ENCODE measurements at places on chromosomes 5 and 9.

GRCh38 chr5:31738199-31738598 lies 99.3 kb downstream of the PDZD2 start:
- no peak for DNase-seq

GRCh38 chr5:111384220-111384619 lies 128.1 kb downstream of the STARD4 start:
- DNase-seq = no peak

DNA sequence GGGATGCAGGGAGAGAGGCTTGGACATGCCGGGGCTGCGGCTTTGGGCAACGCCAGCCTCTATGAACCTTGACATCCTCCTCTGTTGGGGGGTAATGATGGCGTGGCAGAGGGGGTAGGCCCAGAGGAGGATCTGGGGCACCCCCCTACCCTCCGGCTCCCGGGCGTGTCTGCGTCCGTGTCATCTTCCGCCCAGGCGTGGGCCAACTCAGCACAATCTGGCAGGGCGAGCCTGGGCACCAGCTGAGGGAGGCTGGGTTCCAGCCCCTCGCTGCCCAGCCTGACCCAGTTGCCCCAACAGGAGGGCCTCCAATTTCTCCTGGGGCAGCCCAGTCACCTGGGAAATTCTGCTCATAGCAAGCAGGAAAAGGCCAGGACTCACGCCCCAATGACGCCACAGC lies 62.9 kb upstream of the IL17B start:
- DNase-seq = no peak

DNA sequence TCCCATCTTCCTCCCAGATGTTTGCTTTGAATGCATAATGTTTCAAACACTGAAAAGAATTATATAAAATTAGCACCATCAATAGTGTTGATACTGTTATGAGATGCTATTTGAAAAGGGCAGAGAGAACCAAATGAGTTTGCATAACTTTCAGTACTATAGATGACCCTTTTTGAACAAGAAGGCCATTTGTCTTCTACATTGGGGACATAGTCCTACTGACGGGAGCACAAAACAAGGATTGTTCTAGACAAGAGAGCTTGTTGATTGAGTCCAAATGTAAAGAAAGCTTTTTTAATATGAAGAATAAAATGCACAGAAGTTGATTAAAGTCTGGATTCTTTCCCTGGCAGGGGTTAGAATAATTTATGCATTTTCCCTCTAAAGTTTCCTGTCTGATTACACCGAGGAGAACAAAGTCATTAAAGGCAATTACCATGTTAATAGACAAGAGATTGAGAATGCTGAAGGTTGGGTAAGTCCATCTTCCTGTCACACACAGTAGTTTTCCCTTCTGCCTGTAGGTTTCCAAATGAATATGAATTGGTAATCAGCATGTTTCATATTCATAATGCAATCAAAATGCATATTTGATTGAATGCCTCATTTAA lies 32.8 kb upstream of the ADCY2 start:
- no peak for DNase-seq

DNA sequence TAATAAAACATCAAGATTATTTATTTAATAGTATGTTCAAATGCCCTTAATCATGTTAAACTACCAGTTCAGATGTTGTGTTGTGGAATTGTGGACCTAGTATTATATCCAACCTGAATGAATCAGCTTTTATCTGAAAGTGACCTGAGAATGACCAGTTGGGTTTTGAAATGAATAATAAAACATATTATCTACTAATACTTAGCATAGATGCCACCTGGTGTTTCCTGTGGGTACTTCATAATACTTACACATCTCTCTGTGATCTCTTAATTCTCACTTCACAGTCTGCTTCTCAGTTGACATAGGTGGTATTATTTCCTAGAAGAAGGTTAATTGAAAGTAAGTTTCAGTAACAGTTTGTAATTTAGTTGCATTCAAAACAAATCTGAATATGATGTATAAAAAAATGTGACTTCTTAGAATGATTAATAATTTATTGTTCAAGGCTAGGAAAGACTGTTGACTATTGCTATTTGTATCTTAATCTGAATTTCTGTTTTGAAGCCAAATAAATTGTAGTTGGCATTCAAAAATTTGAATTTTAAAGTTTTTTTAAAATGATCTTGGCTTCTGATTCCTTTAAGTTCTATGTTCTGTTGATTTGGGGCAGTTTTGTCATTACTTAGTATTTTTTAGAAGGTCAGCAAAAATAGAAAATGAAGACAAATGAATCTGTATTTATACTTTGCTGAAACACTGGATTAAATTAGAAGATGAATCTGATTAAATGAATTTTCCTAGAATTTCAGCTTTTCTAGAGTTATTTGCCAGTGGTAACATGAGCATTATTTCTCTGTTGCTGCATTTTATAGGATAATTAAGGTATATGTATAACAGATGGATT lies 48.2 kb downstream of the KIF2A start:
- no peak for DNase-seq

- DNase-seq = no peak
Measured at GRCh38 chr9:89534515-89535287, 36.8 kb upstream of the SEMA4D start.

DNA sequence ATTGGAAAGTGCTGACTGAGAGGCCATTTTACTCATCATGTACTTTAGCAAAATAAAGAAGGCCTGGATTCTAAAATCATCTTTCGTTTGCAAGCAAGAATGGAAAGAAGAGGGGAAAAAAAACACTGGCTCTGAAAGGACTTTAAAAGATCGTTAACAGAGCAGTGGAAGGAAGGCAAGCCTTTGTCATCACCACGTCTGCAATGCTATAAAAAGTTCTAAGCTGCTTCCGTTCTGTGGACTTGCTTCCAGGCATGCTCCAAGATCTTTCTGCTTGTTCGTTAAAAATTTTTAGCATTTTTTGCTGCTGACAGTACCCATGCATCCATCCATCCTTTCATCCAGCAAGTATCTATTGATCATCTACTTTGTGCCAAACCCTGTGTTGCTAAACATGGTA lies 226.5 kb downstream of the GABBR2 start:
- no peak for DNase-seq

DNA sequence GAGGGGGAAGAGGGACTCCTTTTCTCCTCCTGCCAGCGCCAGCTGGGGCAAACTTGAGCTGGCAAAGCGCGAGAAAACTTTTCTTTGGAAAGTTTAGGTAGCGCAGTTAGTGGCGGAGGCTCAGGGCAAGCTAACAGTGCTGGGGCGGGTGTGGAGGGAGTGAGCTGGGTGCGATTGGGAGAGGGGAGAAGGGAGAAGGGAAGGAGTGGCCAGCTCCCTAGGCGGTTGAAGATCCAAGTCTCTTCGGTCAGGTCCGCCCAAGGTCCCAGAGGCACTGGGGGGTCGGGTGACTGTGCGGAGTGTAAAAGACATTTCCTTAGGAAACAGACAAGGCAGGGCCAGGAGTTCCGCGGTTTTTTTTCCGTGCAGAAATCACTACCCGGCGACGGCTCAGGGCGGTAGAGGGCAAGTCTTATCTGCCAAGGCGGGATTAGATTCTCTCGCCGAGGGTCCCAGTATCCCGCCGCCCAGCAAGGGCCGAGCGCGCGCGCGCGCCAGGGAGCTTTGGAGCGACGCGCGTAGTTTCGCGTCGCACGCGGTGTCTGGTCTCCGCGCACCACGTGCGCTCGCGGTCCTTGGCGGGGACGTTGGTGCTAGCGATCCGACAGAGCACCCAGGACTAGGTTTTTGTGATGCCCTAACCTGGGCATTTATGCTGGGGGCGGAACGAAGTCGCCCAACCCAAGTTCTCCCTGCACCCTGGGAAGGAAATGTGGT lies 33.6 kb upstream of the NFIB start:
- DNase-seq = no peak

DNA sequence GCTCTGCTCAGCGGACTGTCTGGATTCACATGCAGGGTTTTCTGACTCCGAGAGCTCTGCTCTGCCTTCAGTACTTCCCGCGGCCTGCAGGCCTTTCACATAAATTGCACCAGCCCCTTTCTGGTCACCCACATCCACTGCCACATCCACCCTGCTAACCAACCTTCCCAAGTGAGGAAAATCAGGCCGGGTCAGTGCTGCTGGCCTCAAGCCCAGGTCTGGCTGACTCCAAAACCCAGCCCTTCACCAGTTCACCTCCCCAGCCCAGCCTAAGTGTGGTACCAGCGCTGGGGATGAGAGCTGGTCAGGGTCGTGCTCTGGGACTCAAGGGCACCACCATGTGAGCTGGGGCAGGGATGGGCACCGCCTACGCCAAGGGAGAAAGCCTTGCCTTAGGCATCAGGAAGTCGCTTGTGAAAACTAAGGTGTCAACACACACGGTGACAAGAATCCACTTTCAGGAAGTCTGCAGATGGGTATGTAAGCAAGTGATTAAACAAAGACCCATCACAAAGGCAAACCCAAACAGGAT lies 12.3 kb downstream of the LMAN2 start:
- DNase-seq = no peak

- DNase-seq = no peak
Measured at GRCh38 chr9:81815781-81816180, 112.4 kb upstream of the SPATA31D4 start.

DNA sequence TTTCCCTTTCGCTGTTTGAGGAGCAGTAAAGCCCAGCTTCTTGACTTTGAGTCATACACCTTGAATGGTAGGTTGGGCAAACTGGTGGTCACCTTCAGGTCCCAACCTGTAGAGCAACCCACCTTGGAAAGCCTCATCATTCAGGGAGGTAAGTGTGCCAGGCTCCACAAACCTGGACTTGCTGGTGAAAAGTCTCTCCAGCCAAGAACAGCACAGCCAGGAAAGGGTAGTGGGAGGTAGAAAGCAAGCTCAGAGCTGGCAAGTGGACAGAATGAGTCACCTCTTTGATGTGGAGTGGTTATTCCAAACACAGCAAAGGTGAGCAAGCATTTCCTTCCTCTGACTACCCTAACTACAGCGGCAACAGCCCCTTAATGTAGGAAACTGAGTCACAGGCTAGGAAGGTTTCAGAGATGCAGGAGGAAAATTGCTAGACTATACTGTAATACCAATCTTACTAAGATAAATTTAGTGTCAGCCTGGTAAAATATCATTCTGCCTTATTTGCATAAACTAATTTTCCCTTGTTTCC lies 117.5 kb upstream of the MTAP start:
- DNase-seq = peak; percentile 25

- no peak for DNase-seq
Measured at GRCh38 chr9:221989-222776, 7.5 kb downstream of the DOCK8 start.

DNA sequence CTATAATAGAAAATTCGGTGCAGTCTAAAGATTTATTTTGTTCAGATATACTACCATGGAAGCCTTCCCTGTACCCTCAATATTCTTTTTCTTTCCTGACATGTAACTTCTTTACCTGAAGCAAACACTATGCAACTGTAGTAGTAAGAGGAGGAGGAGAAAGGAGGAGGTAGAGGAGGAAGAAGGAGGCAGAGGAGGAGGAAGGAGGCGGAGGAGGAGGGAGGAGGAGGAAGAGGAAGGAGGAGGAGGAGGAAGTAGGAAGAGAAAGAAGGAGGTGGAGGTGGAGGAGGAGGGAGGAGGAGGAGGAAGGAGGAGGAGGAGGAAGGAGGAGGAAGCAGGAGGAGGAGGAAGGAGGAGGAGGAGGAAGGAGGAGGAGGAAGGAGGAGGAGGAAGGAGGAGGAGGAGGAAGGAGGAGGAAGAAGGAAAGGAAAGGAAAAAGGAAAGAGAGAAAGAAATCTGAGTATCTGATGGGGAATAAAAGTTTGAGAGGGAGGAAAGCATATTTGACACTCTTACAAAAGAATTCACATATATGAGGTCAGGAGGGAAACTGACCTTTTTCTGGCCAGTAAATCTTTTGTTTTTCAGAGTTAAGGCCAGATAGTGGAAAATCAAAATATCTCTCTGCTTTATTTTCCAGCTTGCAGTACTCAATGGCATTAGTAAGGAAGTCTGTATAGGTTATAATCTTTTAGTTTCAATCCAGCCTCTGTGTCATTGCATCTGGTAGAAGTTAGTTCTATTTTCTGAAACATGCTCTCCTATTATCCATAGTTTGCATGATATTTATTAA lies 114.5 kb upstream of the LPAR1 start:
- DNase-seq = no peak

- no peak for DNase-seq
Measured at GRCh38 chr5:3101561-3101960, 350.1 kb upstream of the IRX2 start.

- DNase-seq = no peak
Measured at GRCh38 chr9:98520221-98520960, 188.3 kb downstream of the GABBR2 start.

DNA sequence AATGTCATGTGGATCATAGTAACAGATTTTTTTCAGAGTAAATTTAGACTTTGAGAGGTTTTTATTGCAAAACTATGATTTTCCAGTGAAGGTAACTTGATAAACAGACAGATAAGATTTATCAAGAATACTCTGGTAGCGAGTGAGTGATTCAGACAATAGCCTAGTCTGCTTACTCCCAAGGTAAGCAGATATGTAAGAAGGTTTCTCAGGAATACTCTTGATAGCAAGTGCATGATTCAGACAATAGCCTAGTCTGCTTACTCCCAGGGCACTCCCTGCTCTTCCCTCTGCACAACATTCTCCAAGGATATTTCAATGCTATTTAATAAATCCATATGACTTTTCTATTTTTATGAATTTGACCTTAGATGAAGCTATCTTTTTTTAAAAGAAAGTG lies 1881.5 kb downstream of the EFNA5 start:
- DNase-seq = no peak

- DNase-seq = no peak
Measured at GRCh38 chr5:116861666-116862065, 287.0 kb upstream of the SEMA6A start.

- DNase-seq = no peak
Measured at GRCh38 chr5:168260353-168261226, 30.9 kb upstream of the WWC1 start.

GRCh38 chr5:73230264-73231245 lies 57.6 kb downstream of the TMEM174 start:
- DNase-seq = no peak

All from stimulated activated CD4-positive, alpha-beta T cell treated with anti-CD3 and anti-CD28 coated beads, Interleukin-4, amount 100 ng/mL, for 4 hours (primary cell).